Stimulated activated CD8-positive, alpha-beta memory T cell treated with anti-CD3 and anti-CD28 coated beads, Interleukin-4, amount 100 ng/mL, for 4 hours (primary cell): ENCODE measurements at places on chromosomes 6 and 20.

DNA sequence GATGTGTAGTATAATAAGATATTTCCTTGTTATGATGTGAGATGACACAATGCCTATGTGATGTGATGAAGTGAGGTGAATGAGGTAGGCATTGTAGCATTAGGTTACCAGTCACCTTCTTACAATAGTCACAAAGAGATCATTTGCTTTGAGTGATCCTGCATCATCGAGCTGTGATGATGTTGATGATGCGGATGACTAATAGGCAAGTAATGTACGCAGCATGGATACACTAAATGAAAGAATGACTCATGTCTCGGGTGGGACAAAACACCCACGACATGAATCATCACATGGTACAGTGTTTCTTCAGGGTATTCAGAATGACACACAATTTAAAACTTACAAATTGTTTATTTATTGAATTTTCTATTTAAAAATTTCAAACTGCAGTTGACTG is 806.3 kb upstream of the GJE1 start:
- peak; percentile 30 for DNase-seq

DNA sequence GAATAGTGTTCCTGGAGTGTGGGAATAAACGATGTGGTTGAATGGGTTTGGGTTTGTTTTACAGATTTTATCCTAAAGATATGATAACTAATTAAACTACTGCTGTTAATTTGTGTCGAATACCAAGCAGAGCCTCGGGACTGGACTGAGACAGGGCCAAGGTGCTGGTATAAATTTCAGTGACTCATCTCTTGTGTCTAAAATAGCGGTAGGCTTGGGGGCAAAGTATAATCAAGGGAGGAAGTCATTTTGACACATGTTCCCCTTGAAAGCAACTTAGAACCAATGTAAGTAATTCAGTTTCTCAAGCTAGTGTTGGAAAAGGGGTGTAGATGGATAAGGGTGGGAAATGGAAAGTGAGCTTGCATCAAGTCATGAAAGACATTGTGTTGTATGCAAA is 108.4 kb downstream of the PLCB4 start:
- DNase-seq, result no peak

- no peak for DNase-seq
These were observed 571.8 kb upstream of the IMPG1 start for GRCh38 chr6:76644231-76644630.

- no peak for DNase-seq
These were observed 492.1 kb downstream of the MAFB start for GRCh38 chr20:40196846-40197436.

GRCh38 chr20:36628076-36628475 is 17.9 kb downstream of the SLA2 start:
- no peak for DNase-seq

- DNase-seq, result no peak
These were observed 1.2 kb upstream of the BPI start for GRCh38 chr20:38302786-38303185.

GRCh38 chr6:20182926-20183521 is 29.2 kb downstream of the MBOAT1 start:
- no peak for DNase-seq

GRCh38 chr6:158311626-158312025 is 639 bp upstream of the TULP4 start:
- DNase-seq, result no peak

- DNase-seq, result no peak
These were observed 34.1 kb upstream of the BAG2 start for GRCh38 chr6:57138026-57138425.

- no peak for DNase-seq
These were observed 113.6 kb upstream of the PTPN1 start for GRCh38 chr20:50396623-50397022.

DNA sequence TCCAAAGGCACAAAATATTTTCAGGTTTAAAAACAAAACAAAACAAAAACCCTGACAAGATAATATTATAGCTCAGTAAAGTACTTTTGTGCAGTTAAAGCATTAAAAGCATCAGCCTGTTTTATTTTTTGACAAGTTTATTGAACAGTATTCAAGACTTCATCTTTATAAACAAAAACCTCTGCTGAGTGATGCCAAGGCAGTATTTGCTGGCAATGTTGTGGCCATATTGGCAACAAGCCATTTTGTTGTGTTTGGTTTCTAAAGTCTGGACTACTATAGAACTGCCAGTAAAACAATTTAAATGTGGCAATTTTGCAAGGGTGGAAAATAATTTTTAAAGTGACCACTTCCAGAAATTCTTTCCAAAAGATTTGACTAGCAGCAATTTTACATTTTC is 15.9 kb downstream of the CPNE1 start:
- no peak for DNase-seq

DNA sequence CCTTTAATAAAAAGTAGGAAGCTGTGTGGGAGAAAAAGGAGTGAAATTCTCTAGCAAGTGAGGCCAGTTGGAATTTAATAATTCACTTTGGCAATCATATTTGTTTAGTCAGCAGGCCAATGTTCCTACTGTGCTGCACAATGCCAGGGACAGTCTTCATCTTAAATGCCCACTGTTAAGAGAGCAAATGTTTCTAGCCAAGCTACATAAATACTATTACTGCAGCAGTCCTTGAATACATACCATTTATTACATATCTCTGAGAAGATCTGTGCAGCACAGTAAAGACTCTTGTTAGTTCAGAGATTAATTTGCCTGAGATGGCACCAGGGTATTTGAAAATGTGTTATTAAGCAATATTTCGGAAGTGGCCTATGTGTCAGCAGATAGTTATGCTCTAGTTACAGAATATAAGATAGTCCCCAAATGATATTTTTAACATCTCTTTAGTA is 105.4 kb downstream of the OGFRL1 start:
- no peak for DNase-seq

- no peak for DNase-seq
These were observed 11.1 kb upstream of the NOTCH4 start for GRCh38 chr6:32234934-32235333.

DNA sequence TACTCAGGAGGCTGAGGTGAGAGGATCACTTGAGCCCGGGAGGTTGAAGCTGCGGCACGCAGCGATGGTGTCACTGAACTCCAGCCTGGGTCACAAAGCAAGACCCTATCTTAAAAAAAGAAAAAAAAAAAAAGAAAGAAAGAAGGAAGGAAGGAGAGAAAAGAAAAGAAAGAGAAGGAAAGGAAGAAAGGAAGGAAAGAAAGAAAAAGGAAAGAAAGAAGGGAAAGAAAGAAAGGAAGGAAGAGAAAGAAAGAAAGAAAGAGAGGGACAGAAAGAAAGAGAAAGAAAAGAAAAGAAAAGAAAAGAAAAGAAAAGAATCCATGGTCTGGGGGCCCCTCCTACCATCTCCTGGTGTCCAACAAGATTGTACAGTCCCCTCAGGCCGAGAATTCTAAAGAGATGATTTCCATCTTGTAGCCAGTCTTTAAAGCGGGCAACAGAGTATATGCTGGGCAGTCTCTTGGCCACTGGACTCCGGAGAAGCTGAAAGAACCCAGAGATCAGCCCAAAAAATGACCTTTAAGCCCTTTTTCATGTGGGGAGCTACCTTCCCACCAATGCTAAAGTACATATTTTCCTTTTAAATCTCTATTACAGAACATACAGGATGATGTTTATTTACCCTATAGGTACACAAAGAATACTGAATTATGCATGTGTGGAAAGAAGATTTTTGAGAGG is 23.7 kb upstream of the RBL1 start:
- no peak for DNase-seq

GRCh38 chr6:112626468-112627082 is 279.4 kb downstream of the RFPL4B start:
- no peak for DNase-seq

DNA sequence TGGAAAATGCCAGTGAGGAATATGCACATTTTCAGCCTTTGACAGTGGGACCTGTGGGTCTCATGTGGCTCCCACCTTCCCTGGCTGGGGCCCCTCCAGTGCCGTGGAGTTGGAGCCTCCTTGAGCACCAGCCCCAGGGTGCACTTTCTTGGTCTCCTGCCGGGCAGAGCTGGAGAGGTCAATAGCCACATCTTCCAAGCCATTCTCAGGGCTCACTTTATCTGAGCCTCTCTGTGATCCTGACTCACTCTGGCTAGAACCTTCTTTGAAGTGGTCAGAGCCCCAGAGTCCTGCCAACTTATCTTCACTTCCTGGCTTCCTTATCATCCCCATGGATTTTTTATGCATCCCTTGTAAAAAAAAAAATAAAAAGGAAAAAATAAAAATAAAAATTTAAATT is 5.7 kb downstream of the VSX1 start:
- DNase-seq, result no peak

- DNase-seq, result no peak
These were observed 3.2 kb upstream of the KIAA0408 start for GRCh38 chr6:127462376-127462775.

DNA sequence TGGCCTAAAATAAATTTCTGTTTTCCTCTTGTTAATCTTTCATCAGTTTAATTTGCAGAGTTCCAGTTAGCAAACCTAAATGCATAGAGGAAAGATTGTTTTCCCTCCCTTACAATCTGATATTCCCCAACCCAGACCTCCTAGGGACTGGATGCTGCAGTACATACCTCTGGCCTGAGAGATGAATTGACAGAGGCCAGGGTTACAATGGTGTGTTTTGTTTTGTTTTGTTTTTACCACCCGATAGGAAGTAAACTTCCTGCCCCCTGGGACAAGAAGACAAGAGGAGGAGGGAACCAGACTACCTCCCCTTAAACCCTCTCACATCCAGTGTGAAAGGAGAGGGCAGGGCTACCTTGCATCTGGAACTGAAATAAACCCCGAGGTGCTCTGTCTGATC is 319.0 kb downstream of the LRFN2 start:
- DNase-seq, result no peak

DNA sequence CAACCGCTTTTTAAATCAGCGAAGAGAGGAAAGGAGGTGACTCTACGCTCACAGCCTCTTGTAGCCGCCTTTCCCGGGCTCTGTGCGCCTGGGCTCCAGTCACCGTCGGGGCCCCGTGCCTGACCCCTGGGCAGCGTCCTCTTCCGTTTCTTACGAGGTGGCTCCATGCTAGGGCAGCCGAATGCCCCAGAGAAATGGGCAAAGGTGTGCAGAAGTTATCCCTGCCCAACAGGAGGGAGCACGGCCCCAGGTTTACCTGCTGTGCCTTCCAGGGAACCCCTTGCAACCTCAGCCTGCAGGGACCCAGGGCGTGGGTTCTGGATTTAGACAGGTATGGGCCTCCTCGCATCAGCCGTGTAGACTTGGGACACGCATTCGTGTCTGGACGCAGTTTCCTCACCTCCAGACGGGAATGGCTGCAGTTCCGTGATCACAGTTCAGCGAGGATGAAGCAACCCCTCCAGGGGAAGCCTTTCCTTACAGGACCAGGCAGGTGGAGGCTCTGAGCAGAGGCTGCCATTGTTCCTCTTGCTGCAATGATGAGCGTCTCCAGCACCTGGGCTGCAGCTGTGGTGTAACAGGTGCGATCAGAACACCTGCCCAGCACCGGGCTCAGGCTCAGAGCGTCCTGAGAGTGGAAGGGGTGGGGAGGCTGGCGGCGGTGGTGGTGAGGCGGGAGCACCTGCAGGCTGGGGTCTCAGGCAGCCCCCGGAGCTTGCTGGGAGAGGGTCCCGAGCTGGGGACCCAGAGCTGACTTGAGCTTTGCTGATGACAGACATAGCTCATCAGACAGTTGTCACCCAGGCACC is 81.3 kb upstream of the BHLHE23 start:
- no peak for DNase-seq

DNA sequence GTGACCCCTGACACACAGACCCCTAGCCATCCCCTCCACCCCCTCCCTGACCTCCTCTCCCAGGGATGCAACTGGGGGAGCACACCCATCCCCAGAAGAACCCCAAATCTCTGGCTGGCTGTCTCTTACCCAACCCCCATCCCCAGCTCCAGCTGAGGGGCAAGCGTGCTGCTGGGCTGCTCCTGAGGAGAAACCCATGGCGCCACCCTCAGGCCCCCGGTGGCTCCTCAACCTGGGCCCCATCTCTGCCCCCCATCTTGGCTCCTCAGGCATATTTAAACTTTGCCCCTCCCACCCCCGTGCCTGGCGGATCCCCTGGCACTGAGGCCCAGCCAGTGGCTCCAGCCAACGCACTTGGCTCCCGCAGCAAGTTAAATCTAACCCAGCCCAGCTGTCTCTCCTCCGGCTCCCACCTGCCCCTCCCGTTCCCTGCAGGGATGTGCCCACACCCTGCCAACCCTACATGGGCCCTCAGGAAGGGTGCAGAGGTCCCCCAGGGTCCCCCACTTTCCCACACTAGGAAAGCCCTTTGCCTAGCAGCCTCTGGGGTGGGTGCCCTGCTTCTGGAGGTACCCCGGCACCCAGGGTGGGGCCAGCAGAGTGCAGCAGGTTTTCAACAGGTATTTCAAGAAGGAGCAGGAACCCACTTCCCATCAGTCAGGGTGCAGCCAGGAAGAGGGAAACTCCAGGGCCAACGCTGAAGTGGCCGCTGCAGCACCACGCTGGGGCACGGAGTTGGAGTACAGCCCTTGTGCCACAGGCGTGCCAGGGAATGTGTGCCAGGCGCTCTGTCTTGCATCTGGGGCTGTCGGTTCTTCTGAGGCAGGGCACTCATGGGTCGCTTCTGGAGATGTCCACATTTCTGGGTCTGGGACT is 5.3 kb upstream of the OSBPL2 start:
- no peak for DNase-seq

GRCh38 chr6:168121303-168121665 is 42.3 kb upstream of the FRMD1 start:
- DNase-seq, result no peak

GRCh38 chr20:4445784-4446183 is 275.9 kb upstream of the PRND start:
- no peak for DNase-seq

- DNase-seq, result no peak
These were observed 25.8 kb upstream of the CARMIL1 start for GRCh38 chr6:25253351-25253750.

DNA sequence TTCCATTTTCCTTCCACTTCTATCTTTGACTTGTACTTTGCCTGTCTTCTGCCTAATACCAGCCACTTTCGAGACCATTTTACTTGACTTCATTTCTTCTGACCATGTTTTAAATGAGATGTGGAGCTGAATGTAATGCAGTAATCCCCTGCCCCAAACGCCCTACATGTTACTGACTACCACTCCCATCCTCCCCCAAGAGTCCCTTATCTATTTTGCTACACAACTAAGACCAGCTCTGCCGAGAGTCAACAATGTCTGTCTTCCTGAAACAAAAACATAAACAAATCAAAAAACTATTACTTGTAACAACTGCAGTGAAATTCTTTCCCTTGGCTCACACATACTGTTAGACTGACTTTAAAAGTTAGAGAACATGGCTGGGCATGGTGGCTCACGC is 27.1 kb upstream of the KIAA1586 start:
- no peak for DNase-seq

GRCh38 chr6:101454106-101454676 is 60.7 kb downstream of the GRIK2 start:
- DNase-seq, result no peak

DNA sequence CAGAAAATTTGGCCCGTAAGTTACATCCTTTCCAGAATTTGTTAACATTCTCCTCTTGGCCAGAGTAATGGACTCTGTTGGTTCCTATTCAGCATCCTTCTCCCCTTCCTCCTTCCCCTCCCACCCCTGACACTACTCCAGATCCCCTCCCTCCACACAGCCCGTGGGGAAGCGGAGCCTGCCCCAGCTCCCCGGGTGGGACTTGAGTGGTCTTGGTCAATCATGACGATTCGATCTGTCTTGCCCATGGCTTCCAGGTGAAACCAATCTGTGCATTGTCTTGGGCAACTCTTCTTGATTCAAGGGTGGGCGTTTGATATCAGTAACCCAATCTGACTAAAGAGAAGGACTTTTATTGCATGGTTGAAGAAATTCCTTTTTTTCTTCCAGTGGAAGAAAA is 143.9 kb downstream of the ANKRD60 start:
- DNase-seq, result no peak
